ENCODE measurements at places on chromosomes 2 and 18. TPM values are rescaled to one million over a fixed set of nuclear protein-coding genes. Genes with fewer than 3 reads are reported as not detected.

GPAT2 gene
- 35.4 TPM for total RNA-seq

LRP2 gene
- 0.08 TPM for total RNA-seq

KLHL41 gene
- total RNA-seq: 0.15 TPM

RAX gene
- total RNA-seq: not detected

COX7A2L gene
- total RNA-seq: 104 TPM

RAB27B gene
- 0.19 TPM for total RNA-seq

B3GNT7 gene
- total RNA-seq: 0.27 TPM

MYO7B gene
- total RNA-seq: 0.15 TPM

SERPINB11 gene
- total RNA-seq: not detected

MEP1B gene
- not detected for total RNA-seq

CCDC85A gene
- total RNA-seq: not detected

ABCB11 gene
- total RNA-seq: not detected

CRYGC gene
- total RNA-seq: not detected

SCN9A gene
- total RNA-seq: not detected

SKOR2 gene
- not detected for total RNA-seq

RASGRP3 gene
- 2.7 TPM for total RNA-seq

ANKRD29 gene
- total RNA-seq: not detected

Measured in activated CD8-positive, alpha-beta memory T cell treated with anti-CD3 and anti-CD28 coated beads for 36 hours (primary cell).